ENCODE measurements at places on chromosomes 7 and 10.

- DNase-seq = no peak
These were observed 23.6 kb downstream of the SLC35B4 start for GRCh38 chr7:134293002-134293740.

DNA sequence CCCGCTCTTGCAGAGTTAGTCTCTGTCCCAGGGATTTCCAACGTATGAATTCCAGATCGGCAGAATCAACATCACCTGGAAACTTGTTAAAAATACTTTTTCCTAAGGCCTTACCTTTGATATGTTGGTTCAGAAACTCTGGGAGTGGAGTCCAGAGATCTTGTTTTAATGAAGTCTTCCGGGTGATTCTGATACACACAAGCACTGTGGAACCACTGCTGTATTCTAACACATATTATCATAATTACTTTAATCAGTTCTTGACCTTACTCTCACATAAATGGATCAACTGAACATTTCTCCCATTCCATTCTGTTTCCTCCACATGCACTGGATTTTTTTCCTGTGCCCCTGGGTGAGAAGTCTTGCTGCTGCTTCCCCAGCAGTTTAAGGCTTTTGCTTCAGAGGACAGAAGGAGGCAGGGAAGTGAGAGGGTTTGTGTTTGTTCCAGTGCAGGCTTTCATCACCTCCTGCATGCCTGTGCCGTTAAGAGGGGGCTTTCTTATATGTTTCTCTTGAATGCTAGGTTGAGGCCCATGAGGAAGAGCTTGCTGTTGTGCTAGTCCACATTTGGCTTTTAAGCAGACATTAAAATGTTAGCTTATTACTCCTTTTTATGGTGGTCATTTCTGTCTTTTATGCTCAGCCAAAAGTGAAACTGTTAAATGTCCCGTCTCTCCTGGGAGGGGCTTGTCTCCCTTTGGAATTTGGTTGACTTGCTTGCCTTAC lies 32.4 kb downstream of the CCSER2 start:
- DNase-seq = peak; percentile 37

DNA sequence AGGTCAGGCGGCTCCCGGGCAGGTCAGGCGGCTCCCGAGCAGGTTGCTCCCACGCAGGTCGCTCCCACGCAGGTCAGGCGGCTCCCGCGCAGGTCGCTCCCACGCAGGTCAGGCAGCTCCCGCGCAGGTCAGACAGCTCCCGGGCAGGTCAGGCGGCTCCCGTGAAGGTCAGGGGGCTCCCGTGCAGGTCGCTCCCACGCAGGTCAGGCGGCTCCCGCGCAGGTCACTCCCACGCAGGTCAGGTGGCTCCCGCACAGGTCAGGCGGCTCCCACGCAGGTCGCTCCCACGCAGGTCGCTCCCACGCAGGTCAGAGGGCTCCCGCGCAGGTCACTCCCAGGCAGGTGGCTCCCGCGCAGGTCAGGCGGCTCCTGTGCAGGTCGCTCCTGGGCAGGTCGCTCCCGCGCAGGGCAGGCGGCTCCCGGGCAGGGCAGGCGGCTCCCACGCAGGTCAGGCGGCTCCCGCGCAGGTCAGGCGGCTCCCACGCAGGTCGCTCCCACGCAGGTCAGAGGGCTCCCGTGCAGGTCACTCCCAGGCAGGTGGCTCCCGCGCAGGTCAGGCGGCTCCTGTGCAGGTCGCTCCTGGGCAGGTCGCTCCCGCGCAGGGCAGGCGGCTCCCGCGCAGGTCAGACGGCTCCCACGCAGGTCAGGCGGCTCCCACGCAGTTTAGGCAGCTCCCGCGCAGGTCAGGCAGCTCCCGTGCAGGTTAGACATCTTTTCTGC lies 30.7 kb downstream of the PTPRN2 start:
- no peak for DNase-seq

DNA sequence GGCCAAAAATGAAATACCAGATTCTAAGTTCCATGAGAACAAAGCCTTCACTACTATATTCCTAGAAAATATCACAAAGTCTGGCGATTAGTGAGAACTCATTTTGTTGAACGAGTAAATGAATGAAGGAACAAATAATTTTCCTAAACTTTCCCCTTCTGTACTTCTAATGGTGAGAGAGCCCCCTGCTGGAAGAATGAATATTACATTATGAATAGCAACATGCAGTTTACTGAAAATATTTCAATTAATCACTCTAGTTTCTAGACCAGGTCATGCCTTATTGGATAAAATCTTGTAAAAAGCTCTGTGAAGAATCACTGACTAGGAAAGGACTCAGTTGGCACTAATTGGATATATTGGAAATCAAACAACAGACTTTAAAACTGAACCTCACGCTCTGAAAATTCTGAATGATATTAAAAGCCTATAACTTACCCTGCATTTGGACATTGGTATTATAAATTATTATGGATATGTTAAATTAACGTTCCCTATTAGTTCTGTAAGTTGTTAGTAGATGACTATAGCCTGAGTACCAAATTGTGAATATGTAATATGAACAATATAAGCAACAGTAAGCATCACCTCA lies 32.4 kb upstream of the MTPN start:
- peak; percentile 34 for DNase-seq

GRCh38 chr10:29448125-29448524 lies 159.3 kb downstream of the LYZL1 start:
- no peak for DNase-seq

DNA sequence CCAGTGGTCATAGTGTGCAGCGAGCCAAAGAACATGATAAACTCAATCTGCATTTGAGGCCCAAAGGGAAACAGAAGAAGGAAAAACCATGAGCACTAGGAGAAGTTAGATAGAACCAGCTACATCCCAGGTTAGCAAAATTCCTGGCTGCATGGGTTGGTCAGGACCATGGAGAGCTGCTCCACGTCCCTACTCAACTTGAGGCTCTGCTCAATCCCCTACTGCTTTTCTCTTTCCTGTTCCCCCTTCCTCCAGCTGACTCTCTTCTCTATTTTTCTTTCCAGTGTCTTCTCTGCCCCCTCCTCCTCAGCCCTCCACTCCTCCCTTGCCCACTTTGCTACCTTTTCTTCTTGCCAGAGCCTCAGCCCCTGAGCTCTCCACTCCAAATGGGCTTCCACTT lies 21.9 kb upstream of the VSIR start:
- no peak for DNase-seq

DNA sequence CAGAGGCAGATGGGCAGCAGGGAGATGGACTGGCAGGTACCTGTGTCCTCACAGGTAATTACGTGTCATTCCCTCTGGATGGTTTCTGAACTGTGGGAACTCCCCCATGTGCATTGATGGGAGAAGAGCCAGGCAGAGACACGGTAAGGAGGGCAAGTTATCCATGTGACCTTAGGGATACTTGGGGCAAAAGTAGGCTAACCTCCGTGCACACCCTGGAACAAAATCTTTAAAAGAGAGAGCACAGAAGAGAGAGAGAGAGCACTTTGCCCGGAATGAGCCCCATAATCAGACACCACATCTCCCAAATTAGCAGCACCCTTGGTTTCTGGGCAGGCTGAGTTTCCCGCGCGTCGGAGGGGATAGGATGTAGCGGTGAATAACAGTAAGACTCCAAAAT lies 423.2 kb downstream of the PAXIP1 start:
- DNase-seq = no peak

GRCh38 chr10:4755286-4755989 lies 70.6 kb upstream of the AKR1E2 start:
- no peak for DNase-seq

DNA sequence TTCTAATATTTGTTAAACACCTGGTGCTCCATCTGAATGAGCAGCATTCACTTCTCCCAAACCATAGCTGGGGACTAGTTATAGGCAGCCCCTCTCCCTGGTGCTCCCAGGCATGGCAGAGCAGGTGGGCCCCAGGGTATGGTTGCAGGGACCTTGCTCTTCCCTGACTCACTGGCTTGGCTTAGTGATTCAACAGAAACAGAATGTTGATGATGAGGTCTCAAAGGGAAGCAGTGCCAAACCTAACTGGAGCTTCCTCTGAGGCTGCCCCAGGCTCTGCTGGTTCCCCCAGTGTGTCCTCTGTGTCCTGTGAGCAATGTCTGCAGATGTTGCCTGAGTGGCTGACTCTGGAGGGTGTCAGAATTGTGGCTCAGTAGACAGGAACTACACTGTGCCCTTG lies 3.7 kb downstream of the GPR26 start:
- DNase-seq = no peak

- no peak for DNase-seq
These were observed 533.0 kb upstream of the GALNT17 start for GRCh38 chr7:70598976-70599375.

- no peak for DNase-seq
These were observed 151.7 kb downstream of the EGFR start for GRCh38 chr7:55170335-55171069.

GRCh38 chr10:130481076-130481930 lies 345.1 kb downstream of the GLRX3 start:
- no peak for DNase-seq

DNA sequence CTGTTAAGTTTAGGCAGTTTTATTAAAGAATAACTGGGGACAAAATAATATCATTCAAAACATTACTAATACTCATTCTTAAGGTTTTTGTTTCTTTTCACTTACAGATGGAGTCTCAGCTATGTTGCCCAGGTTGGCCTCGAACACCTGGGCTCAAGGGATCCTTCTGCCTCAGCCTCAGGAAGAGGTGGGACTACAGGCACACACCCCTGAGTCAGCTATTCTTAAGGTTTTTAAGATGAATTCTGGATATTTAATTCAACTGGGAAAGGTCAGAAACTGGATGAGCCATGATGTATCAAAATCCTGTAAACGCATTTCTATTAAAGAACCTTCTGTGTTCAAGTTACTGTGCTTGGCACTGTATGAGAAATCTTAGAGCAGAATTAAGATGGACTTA lies 3.5 kb downstream of the OAT start:
- no peak for DNase-seq

DNA sequence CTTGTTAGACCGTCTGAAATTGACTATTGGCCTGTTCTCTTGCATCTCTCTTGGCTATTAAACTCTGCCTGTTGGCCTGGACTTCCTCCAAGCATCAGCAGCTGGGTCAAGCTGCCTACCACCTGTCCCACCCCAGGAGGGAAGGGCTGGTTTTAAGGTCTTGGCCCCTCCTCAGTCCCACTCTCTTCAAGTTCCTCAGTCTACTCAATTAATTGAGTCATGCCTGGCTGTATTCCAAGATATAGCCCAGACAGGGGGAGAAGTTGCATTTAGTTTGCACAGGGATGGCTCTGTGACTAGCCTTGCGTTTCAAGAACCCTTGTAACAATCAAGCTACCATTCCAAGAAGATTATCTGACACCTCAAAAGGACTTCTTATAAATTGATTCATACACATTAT lies 113.8 kb upstream of the GLI3 start:
- peak; percentile 2 for DNase-seq

GRCh38 chr7:30390736-30391636 lies 87.6 kb downstream of the NOD1 start:
- no peak for DNase-seq

DNA sequence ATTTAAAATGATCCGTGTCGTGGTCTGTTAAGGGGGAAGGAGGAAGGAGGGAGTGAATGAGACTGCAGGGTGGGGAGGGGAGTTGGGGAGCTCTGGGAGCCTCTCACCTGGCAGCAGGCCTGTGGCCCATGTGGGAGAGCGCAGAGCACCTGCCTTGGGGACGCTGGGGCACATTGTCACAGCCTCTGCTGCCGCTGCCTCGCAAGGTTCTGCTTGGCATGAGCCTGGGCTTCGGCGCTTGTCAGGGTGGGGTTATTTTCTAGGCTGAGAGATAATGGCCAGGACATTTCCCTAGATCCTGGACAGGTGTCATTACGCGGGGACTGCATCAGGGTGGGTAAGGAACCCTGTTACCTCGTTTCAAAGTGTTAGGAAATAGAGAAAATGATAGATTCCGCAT lies 2.2 kb upstream of the SUN1 start:
- no peak for DNase-seq

GRCh38 chr10:129932751-129933433 lies 31.2 kb downstream of the EBF3 start:
- no peak for DNase-seq

- peak; percentile 87 for DNase-seq
These were observed 41.1 kb upstream of the STMP1 start for GRCh38 chr7:135620980-135621850.

GRCh38 chr10:24756283-24756682 lies 32.6 kb upstream of the ARHGAP21 start:
- DNase-seq = no peak

- DNase-seq = no peak
These were observed 219.5 kb downstream of the DIP2C start for GRCh38 chr10:469947-470338.

DNA sequence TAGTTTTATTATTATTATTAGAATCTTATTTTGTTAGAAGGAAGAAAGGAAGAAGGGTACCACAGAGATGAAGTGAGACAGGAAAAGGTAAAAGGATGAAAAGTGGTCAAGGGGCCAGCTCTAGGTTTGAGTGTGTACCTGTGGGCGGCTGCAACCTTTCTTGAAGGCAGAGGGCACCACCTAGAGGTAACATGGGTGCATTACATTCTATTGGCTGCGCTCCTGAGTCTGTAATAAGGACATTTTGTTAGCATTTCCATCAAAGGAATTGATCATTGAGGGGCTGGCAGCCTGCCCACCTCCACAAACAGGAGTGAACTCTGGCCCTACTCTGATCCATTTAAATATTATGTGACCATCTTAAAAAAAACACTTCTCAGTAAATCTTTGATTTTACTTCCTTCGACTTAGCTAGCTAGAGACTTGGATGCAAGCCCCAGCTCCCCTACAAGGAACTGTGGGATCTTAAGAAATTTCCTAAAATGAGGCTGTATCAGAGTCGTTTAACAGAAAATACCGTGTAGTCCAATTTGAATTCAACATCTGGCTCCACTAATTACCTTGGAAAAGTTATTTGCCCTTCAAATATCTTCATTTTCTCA lies 610.4 kb downstream of the IPMK start:
- DNase-seq = peak; percentile 48

DNA sequence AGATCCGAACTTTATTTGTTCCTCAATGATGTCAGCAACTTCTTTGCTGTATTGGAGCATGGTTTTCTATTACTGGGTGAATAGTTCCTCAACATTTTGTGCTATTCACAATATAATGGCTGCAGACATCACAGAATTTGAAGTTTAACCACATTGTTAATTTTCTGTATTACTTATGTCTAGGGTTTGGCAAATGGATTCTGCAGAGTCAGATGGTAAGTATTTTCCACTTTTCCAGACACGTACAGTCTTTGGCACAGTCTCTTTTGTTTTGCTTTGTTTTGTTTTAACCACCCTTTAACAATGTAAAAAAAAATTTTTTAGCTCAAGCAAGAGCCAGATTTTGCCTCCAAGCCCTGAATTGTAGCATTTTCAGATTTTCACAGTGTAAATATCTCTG lies 36.8 kb upstream of the FOXK1 start:
- no peak for DNase-seq

DNA sequence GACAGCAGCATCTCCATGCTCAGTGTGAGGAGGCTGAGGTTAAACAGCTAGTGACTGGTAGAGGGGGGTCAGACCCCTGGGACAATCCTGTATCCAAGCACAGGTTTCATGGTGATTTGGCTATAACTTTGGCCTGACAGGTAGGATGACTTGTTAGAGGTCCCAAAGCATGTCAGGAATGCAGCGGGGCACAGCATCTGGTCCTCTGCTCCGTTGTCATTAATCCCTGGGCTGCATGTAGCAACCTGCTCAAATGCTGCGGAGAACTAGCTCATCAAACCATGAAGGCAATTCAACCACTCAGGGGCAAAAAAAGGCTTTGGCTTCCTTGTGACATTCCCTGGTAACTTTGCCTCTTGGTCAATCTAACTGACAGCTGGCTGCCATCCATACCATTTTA lies 26.8 kb downstream of the WNT2 start:
- no peak for DNase-seq

- DNase-seq = no peak
These were observed 12.8 kb upstream of the C10orf53 start for GRCh38 chr10:49666685-49667084.

GRCh38 chr7:40782836-40783235 lies 648.0 kb downstream of the SUGCT start:
- DNase-seq = no peak
